Stimulated activated effector memory CD8-positive, alpha-beta T cell treated with anti-CD3 and anti-CD28 coated beads, Interleukin-12 subunit alpha, Interleukin-12 subunit beta, amount 100 ng/mL, for 72 hours (primary cell): ENCODE measurements at places on chromosomes 7 and 10.

DNA sequence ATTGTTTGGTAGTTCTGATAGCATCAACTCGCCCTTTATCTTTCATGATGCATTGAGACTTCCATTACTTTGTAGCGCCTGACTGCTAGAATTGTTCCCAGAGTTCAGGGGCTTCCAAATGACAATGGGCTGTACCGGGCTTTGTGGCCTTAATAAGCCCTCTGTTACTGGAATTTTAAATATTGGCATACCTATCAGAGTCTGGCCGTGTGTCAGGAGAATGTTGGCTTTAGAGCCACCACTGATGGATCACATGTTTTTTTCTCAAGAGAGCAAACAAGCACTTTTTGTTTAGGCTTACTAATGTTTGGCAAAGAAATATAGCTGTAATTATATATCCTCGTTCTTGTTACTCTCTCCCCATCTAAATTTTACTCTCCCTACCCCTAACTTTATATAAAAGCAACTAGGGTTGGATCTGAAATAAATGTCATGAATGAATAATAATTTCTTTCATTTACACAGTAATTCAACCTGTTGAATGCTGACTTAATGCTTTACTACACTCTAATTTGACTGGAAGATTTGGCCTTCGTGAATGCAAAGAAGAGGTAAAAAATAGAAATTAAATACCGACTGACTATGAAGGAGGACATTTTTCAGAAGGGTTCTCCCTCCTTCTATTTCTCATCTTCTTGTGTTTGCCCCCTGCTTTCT lies 396.7 kb downstream of the AUTS2 start:
- no peak for DNase-seq

GRCh38 chr10:51857305-51857704 lies 157.9 kb upstream of the CSTF2T start:
- no peak for DNase-seq

DNA sequence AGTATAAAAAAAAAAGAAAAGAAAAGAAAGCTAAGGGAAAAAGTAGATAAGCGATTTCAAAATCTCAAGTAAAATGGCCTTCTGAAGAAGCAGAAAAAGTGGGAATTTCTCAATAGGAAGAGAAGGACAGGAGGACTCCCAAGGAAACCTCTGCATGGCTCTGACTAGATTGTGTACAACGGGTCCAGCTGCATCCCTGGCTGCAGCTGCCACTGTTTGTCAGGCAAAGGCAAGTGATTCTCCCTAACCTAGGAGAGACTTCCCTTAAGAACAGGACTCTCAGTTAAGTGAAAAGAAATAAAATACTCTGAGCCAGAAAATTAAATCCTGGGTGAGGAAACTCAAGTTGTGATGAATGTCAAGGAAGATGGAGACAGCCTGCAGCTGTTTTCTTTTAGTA lies 298.6 kb upstream of the KIAA1217 start:
- DNase-seq = no peak

GRCh38 chr10:78042752-78043104 lies 9.1 kb downstream of the RPS24 start:
- DNase-seq = no peak
